ENCODE measurements at places on chromosomes 7 and 10.

DNA sequence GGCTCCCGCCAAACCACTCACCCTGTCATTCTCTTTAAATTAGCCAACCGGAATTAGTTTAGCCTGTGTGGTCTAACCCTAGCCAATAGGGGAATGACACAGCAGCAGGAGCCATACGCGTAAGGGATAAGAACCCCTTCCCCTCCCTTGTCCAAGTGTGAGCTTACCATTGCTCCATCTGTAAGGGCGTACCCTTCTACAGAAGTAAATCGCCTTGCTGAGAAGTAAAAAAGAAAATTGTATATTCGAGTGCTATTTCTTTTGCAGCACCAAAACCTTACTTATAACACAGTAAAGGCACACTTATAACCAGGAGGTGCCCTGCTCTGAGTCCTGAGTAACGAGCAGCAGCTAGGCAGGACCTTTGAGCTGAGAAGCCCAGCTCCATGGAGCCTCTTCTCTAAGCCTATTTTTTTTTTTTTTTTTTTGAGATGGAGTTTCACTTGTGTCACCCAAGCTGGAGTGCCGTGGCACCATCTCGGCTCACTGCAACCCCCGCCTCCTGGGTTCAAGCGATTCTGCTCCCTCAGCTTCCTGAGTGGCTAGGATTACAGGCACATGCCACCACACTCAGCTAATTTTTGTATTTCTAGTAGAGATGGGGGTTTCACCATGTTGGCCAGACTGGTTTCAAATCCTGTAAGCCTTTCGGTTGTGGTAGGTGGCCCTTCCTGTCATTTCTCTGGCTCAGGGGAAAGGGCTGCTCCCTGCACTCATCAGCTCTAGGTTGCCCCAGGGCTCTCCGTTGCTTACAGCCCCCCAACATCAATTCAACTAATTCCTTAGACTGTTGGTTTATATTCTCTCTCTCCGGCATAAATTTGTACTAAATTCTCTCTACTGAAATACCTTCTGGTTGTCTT is 73.3 kb downstream of the NSUN6 start:
- no peak for DNase-seq

DNA sequence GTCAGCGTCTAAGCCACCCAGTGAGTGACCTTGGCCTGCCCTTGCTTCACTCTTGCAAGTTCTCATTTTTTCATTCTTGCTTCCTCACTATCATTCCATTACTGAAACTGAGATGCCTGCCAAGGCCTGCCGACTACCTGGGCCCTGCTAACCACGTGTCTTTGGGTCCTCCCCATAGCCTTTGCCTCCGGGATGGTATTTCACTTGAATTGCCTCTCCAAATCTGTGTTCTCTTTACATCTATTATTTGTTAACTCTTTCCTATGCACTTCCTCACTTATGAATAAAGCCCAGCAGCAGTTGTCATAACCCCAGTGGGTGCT is 234.6 kb downstream of the SNX10 start:
- DNase-seq = no peak

DNA sequence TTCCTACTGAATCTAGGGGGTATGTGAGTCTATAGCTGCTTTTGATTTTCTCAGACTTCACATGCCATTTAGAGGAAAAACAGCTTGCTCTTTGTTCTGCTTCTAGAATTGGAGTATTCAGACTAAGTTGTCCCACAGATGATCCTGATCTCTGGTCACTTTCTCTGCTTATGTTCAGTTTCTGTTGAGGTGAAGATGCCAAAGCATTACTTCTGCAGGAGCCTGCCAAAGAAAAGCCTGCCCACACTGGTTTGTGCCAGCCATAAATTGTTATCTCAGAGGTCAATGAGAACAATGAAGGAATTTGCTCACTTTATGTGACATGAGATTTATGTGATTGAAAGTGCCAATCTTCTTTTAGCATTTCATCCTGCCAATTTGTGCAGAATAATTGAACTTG is 163.6 kb downstream of the CDK14 start:
- DNase-seq = no peak

- no peak for DNase-seq
These were observed 10.7 kb downstream of the APBB1IP start for GRCh38 chr10:26448706-26449435.

- no peak for DNase-seq
These were observed 55.1 kb upstream of the LAMB1 start for GRCh38 chr7:108057951-108058481.

- DNase-seq = no peak
These were observed 446.7 kb downstream of the NRG3 start for GRCh38 chr10:82321724-82322123.

DNA sequence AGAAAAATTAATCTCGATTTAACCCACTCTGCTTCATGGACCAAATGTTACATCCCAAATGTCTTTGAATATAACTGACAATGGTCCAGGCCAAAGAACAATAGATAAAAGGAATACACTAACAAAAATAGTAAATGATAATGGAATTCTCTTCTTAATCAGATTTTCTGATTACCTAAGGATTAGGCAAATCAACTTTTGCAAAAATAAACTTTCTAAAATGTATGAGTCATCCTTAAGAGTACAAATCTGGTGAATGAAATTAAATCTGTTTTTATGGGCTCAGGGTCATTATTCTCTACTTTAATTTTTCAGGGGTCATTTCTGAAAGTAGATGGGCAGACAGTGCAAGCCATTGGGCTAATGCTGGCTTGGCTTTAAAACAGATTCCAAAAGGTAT is 102.1 kb upstream of the FAM13C start:
- no peak for DNase-seq

All from fibroblast of the conjunctiva (primary cell).